ENCODE measurements at places on chromosomes 2 and 18.

GRCh38 chr2:215022418-215022817 is 116.0 kb downstream of the ABCA12 start:
- peak; percentile 28 for DNase-seq

GRCh38 chr2:105789745-105790460 is 45.2 kb downstream of the NCK2 start:
- no peak for DNase-seq

DNA sequence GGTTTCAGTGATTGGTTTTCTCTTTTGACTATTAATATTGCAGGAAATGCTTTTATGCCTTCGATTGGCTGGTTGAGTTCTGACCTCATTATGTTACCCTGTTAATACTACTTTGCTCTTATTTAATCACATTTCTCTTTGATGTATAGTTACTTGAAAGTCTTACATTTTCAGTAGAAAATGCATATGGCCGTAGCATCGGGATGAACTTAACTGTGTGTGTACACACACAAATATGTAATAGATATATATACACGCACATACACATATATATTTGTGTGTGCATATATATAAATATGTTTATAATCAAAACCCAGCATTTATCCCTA is 1.6 kb downstream of the EPC2 start:
- no peak for DNase-seq

DNA sequence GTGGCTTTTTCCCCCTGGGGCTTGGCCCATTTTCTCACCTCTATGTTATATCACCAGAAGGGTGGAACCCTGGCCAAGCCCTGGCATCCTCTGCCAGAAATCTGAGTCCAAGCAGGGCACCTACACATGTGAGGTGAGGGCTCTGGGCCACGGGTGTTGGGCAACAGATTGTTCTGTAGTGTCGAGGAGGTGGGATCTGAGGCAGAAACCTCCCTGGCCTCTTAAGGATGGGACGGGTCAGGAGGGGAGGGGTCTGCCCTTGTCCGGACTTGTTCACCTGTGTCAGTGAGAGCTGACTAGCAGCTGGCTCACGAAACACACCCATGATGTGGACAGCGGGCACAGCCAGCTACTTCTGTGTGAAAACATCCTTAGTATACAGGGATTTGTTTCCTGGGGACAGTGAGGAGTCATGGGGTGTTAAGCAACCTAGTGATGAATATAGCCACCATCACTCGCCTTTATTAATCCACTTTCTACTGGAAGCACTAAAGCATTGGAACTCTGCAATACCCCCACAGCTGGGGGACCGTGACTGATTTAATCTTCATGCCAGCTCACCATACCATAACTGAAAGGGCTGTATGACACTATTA is 35.6 kb downstream of the EPAS1 start:
- no peak for DNase-seq

DNA sequence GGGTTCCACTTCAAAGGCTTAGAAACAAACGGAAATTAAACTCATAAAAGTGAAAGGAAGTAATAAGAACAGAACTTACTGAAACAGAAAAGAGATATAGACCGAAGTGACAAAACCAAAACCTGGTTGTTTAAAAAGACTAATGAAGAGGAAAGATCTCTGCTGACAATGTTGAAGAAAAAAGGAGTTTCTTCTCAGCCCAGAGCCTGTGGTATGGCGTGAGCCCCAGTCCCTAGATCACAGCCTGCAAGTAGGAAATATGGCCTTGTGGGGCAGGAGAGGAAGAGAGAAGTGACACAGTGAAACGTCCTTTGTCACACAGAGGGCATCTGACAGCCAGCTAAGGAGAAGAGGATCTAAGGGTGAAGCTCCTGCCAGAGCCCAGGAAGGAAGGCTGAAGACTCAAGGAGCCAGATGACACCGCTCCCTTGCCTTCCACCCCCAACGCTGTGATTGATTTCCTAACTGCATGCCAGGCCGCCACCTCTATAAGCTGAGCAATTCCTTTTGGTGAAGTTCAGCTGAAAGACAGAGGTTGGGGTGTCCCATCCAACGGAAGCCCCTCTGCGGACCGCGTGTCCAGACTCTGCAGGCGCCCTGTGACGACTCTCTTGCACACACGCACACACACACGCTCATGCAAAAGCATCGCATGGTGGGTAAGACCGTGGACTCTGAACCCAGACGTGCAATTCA is 141.1 kb downstream of the HDAC4 start:
- no peak for DNase-seq

GRCh38 chr18:60686142-60686541 is 313.6 kb upstream of the MC4R start:
- DNase-seq: no peak

DNA sequence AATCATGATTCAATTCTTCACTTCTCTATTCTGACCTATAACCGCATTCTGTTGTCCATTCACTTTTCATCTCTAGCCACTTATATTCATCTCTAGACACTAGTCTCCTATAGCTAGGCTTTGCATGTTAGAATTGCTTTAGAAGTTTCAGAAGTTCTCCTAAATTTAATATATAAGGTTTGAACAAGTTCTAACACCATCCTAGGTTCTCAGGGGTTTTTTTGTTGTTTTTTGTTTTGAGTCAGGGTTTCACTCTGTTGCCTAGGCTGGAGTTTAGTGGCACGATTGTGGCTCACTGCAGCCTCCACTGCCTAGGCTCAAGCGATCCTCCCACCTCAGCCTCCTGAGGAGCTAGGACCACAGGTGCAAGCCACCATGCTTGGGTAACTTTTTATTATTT is 19.9 kb downstream of the WDSUB1 start:
- DNase-seq: no peak

DNA sequence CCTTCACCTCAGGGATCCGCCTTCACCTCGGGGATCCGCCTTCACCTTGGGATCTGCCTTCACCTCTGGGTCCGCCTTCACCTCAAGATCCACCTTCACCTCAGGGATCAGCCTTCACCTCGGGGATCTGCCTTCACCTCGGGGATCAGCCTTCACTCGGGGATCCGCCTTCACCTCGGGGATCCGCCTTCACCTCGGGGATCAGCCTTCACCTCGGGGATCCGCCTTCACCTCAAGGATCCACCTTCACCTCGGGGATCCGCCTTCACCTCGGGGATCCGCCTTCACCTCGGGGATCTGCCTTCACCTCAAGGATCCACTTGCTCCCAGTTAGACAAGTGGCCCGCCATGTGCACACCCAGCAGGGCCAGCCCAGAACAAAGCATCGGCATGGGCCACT is 7.3 kb downstream of the KIF1A start:
- no peak for DNase-seq

DNA sequence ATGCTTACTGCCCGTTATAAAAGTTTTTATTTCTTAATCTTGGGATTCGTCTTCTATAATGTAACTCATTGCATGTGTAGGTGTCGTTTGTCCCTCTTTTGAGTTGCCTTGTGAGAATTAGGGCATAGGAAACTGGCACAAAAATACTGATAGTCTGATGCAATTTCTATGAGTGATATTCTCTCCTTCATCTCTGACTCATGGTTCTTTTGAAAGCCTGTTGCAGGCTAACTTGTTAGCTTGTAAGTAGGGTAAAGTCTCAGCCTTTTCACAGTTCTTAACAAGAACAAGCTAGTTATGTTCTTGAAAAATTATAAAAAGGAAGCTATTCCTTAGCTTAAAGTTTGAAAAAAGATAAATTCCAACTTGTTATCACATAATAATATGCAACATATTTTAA is 1085.4 kb upstream of the NRXN1 start:
- DNase-seq: peak; percentile 5

DNA sequence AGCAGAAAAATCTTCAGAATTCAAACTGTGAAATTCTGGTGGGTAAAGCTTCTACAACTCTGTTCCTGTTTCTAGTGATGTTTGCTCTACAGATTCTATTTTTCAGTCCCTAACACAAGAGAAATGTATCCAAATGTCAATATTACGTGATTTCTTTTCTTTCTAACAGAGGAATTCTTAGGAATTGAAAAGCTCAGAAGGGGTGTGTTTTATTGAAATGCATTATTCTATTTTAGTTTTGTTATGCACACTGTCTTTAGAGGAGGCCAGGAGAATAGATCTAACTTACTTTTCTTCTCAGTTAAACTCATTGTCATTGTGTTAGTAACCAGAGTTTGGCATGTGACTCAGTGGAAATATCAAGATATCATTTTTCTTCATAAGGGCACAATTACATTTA is 62.4 kb downstream of the MTX2 start:
- no peak for DNase-seq

DNA sequence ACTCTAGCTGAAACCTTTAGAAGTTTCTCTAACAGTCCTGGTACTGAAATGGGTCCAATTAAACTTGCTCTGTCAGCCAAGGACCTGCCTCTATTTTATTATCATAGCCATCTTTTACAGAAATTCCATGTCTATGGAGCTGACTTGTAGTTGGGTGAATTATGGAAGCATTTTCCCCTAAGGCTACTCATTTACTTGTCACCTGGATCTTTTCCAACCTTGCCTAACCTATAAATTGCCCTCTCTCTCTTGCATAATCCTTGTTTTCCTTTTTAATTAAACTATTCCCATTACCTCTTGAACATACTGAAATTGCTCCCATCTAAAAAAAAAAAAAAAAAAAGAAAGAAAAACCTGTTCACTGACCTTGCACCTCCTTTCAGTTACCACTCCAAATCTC is 74.6 kb upstream of the DOK6 start:
- no peak for DNase-seq

- peak; percentile 86 for DNase-seq
Measured at GRCh38 chr2:98334439-98335078, 11.7 kb upstream of the CNGA3 start.

GRCh38 chr2:198351647-198352046 is 547.3 kb downstream of the PLCL1 start:
- DNase-seq: no peak

DNA sequence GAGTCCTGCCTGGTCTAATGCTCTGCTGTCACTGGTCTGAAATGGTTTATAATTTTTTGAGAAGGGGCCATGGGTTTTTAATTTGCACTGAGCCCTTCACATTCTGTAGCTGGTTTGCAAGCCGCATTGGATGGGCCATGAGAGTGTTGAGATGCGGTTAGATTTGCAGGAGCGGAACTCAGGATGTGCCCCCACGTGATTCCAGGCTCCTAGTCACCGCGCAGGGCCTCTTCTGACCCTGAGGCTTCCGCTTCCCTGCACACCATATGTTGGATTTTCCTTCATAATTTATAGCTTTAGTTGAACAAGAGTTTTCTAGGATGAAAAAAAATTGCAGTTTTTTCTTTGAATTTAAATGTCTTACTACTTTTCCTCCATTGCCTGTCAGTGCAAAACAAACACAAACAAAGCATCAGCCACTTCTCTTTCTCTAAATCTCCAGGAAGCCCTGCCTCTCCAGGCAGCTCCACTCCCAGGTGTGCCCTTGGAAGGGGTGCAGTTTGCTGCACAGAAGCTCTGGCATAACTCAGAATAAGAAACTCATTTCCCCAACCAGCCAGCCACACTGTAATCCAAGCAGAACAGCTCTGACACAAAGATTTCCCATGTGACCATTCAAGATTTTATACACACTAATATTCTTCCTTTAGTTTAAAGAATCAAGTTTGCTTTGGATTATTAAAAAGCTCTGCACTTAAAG is 18.4 kb upstream of the TPO start:
- no peak for DNase-seq

- DNase-seq: no peak
Measured at GRCh38 chr2:47265751-47266231, 110.7 kb upstream of the STPG4 start.

- DNase-seq: no peak
Measured at GRCh38 chr2:108587621-108588020, 53.4 kb downstream of the LIMS1 start.

- DNase-seq: no peak
Measured at GRCh38 chr18:3773303-3773702, 323.3 kb downstream of the TGIF1 start.

DNA sequence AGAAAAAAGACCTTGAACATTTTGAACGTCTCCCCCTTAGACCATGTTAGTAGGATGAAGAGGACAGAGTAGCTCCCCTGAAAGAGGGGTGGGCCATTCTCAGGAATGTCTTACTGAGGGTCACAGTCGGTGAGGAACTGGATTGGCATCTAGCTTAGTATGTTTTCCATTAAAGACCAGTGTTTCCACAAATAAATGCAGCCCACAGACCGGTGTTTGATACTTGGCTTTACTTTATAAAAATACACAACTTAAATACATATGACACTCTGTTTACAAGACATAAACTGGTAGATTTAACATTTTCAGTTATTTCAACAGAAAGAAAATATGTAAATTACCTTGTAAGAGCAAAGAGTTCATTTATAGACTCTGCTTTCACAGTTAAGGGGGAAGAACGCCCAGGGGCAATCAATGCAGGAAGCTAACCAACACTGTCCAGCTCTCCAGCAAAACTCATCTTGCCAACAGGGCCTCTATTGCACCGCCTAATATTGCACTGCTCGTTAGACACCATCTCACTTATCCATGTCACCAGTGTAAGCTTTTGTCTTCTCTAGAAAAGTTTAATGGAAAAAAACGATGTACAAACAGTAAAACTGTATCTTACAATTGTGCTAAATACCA is 23.5 kb upstream of the ADCY3 start:
- DNase-seq: no peak

DNA sequence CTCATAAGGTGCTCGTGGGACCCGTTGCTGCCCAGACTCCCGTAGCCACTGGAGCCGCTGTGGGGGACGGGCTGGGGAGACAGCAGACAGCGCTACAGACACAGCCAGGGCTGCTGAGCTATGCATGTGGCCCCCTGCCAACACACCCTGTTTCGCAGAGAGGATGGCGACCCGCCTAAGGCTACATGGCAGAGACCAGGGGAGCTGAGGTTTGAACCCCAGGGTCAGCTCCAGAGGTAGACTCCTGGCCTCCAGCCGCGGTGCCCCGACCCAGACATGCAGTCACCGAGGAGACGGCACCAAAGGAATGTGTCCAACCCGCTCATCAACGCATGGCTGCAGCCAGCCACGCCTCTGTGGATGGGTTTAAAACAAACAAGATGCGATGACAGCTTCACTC is 21.0 kb upstream of the HES6 start:
- peak; percentile 18 for DNase-seq

DNA sequence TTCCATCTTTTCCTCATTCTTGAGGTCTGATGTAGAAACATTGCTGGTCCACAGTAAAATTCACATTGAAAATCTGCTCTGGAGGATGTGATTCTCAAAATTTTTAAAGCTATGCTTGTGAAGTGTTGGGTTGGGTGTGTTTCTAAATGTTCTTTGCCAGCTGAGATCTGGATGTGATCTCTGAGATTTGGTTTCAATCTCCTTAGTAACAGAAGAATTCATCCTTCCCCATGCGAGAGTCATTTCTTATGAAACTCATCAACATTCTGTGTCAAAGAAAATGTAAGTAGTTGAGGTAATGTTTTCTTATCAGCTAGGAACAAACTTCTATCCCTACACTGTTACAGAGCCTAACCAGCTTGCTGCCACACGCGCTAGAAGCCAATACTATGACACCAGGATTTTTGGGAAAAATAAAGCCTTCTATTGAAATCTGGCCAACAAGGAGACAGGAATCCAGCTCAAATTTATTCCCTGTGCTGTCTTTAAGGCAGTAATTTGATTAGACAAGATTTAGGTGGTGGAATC is 134.9 kb downstream of the PTH2R start:
- DNase-seq: no peak

- DNase-seq: no peak
Measured at GRCh38 chr2:188751816-188752215, 222.4 kb upstream of the COL3A1 start.

Measured in kidney epithelial cell (primary cell).